T1000 (cell line): ENCODE measurements at places on chromosomes 11 and 22.

GRCh38 chr11:62805961-62806441, 761 bp upstream of the NXF1 start:
- no peak for DNase-seq

GRCh38 chr11:106384429-106384828, 307.0 kb downstream of the AASDHPPT start:
- DNase-seq = no peak

DNA sequence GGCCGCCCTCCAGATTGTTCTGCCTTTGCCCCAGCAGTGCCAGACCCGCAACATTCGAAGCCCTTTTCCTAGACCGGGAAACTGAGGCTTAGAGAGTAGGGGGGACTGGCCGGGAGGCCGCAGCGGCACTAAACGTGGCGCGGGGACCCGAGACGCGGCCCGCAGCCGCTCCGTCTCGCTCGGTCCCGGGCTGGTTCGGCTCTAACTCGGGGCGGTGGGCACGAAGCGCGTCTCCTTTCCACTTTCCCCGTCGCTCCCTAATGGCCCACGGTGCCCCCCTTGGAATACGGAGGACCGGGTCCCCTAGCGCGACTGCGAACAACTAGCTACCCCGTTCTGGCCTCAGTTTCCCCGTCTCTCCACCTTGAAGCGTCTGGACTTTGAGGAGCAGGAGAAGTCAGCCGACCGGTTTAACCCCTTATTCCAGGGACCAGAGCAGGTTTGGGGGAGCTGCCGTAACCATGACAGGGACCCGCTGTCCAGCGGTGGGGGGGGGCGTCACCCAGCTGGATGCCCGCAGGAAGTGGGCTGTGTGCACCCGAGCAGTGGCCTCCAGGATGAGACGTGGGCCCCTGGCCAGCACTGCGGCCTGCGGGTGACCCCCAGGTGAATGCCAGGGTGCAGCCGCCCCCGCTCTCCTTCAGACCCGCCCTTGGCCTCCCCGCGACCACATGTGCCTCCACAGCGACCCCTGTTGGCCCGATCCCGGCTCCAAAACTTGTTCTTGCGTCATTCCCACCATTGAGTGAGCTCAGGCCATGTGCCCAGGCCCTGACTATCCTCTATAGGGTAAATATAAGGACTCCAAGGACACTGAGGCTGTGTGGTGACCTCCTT, 1.1 kb downstream of the CDC42EP1 start:
- DNase-seq = peak; percentile 68

GRCh38 chr11:119680541-119681360, 48.2 kb downstream of the NECTIN1 start:
- DNase-seq = no peak

GRCh38 chr11:2924821-2925675, 4.2 kb downstream of the PHLDA2 start:
- no peak for DNase-seq

DNA sequence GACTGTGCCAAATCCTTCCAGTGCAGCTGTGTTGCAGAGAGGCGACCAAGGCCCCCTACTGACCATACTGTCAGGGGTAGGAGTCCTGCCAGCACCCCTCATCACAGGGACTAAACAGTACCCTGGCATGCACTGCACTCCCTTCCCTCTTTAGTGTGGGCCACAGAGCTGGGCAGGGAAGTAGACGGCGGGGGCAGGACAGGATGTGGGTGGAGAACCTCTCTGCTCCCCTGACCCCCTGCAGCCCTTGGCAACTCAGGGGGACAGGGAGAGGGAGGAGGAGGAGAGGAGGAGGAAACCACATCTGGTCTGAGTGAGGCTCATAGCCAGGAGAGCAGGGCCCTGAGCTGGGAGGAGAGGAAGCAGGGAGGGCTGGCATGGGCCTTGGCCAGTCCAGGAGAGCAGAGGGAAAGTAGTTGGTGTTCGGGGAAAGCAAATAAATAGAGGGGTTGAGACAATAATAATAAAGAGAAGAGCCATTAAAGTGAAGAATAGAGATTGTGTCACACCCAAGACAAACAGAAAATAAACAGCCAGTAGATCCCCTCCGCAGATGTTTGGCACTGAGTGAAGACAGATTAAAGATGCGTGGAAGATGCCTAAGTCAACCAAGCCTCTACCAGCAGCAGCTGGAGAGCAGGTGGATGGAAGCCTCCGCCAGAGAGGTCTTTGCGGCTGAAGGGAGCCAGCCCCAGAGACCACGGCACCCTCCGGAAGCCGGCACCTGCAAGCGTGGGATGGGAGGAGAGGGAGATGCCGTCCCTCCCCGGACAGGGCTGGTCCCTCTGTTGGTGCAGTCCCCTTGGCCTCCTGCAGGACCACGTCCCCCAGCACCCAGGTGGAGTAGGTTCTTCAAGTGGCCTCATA, 61.5 kb downstream of the RPUSD4 start:
- no peak for DNase-seq

DNA sequence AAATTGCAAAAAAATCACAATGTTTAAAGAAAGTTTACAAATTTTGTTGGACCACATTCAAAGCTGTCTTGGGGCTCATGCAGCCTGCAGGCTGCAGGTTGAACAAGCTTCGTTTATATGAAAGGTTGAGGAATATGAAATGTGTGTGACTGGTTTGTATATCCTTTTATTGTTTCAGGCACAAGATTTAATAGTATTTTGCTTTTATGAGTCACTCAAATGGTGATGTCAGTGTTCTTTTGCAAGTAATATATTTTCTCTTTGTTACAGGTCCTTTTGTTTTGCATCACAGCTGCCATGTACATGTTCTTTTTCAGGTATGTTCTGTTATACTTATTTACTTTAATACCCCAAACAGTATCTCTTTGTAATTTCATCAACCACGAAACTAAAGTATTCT, 198.6 kb downstream of the TMEM135 start:
- no peak for DNase-seq

GRCh38 chr11:65918211-65919140, at the start of gene C11orf68:
TSS of gene C11orf68 (minus strand) at chr11:65919062. CDS start at chr11:65919031, 31 bp downstream.
- no peak for DNase-seq

DNA sequence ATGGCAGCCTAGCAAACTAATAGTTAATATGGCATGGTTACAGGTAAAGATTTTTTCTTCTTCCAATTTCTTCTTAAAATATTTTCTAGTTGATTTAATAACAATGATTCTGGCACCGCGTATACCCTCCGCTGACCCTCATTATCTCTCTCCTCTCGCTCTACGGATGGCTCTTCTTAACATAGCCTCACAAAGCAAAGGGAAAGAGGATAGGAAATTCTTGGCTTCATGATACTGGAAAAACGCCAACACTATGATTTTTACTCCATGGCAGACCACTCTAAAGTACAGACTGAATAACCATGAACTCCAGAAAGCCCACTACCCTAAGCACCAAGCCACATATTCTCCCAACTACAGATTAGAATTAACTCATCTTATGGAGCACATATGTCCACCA, 6.1 kb downstream of the PI4KA start:
- DNase-seq = no peak

DNA sequence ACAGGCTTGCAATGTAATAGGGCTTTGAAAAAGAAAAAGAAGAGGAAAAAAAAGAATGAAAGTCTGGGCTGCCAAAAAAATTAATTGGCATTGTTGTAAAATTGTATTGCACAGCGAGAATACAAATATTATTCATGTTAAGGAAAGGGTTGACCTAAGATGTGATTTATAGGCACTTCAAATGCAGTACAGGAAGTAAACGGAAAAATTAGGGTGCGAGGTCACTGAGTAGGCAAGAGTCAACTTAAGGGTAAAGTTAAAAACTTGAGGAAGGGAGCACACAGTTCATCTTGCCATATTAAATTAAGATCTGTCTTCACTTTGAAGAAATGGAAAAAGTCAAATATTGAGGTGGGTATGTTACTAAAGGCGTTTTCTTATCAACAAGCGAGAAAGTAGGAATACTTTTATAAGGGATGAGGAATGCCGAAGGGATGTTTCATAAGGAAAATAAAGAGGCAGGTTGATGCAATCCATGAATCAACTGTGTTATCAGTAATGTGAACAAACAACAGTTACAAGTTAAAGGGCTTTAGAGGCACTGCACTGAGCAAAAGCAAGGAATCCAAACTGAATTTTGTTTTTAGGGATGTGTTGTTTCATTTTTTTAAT, 123.0 kb downstream of the WT1 start:
- no peak for DNase-seq

- DNase-seq = no peak
Measured at GRCh38 chr11:121188776-121189175, 87.7 kb downstream of the TECTA start.

GRCh38 chr22:33851240-33851639, 69.0 kb downstream of the LARGE1 start:
- no peak for DNase-seq

DNA sequence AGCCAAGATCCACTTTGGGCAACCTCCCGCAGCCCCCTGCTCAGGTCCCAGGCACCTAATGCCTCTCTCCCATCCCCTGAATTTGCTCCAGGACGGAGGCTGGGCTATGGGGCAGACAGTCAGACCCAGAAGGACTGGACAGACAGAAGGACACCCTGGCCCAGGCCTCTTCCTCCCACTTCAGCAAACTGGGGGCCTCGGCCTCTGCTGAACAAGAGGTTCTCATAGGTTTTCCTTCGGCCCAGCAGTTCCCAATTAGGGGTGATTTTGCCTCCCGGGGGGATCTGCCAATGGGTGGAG, 3.7 kb downstream of the SPI1 start:
- no peak for DNase-seq

GRCh38 chr22:26529345-26529744, 17.1 kb upstream of the TFIP11 start:
- DNase-seq = no peak

DNA sequence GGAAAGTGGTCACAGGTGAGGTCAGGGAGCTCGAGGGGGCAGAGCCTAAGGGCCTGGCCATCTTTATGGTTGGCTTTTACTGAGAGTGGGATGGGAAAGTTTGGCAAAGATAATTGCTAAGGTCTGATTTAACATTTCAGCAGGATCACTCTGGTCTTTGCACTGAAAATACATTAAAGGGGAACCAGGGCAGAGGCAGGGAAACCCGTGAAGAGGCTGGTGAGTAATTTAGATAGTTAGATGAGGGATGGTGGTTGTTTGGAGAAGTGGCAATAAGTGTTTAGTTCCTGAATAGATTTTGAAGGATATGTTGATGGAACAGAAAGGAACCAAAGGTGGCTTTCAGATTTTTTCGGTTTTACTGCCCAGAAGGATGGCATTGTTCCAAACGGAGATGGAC, 50.8 kb downstream of the SCN3B start:
- no peak for DNase-seq

DNA sequence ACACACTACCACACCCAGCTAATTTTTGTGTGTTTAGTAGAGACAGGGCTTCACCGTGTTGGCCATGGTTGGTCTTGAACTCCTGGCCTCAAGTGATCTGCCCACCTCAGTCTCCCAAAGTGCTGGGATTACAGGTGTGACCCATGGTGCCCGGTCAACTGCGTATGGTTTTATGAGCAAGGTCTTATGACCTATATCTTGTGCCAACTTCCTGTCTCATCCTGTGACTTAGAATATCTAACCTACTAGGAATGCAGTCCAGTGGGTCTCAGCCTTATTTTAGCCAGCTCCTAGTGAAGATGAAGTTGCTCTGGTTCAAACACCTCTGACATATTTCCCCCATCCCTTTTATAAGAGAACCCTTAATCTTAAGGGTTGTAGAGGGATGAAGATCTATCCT, 66.1 kb upstream of the OR5AN1 start:
- DNase-seq = no peak

DNA sequence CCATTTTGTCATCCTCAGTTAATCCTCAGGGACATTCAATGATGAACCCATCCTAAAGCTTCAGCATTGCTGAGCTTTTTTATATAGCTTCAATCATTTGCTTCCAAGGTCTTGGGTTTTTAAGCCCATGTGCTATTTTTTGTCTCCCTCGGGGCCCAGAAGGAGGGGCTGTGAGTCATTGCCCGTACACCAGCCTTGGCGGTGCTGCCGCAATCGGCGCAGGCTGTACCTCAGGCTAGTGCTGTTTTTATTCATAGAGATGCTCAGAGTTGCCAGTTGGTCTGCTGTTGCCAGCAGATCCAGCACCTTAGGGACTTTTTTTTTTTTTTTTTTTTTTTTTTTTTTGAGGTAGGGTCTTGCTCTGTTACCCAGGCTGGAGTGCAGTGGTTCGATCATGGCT, 35.5 kb downstream of the ACO2 start:
- peak; percentile 50 for DNase-seq

- DNase-seq = no peak
Measured at GRCh38 chr11:61121192-61121831, 19.0 kb downstream of the CD5 start.

DNA sequence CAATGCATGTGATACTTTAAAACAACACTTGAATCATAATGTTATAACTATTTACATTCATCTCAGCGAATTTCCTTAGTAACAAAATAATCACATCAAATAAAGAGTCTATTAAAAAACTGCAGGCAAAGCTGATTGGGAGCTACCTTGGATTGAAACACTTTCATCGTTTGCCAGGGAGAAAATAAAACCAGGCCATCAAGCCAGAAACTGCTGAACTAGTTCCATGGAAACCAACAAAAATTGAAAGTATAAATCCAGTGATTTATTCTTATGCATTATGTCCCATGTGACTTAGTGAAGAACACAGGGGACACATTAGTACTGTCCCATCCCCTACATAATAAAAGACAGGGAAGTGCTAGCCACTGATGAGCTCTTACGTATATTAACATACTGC, 21.7 kb downstream of the SLC35F2 start:
- DNase-seq = no peak

GRCh38 chr11:60871378-60872061, 4.2 kb downstream of the ZP1 start:
- no peak for DNase-seq

- DNase-seq = no peak
Measured at GRCh38 chr11:71996946-71997345, 1.8 kb upstream of the IL18BP start.

GRCh38 chr11:104105155-104105554, 58.8 kb downstream of the PDGFD start:
- no peak for DNase-seq

- no peak for DNase-seq
Measured at GRCh38 chr22:46004105-46004866, 27.3 kb upstream of the WNT7B start.

- DNase-seq = no peak
Measured at GRCh38 chr11:115665958-115666357, 161.7 kb upstream of the CADM1 start.

DNA sequence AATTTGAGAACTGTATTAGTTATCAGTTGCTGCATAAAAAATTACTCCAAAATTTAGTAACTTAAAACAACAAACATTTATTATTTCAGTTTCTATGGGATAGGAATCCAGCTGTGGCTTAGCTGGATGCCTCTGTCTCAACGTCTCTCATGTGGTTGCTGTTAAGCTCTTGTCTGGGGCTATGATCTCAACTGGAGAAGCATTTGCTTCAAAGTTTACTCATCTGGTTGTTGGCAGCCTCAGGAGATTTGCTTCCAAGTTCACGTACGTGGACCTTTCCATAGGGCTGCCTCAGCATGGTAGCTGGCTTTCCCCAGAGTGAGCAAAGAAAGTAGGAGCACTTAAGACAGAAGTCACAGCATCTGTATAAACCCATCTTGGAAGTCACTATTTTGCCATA, 144.9 kb upstream of the SESN3 start:
- DNase-seq = no peak

DNA sequence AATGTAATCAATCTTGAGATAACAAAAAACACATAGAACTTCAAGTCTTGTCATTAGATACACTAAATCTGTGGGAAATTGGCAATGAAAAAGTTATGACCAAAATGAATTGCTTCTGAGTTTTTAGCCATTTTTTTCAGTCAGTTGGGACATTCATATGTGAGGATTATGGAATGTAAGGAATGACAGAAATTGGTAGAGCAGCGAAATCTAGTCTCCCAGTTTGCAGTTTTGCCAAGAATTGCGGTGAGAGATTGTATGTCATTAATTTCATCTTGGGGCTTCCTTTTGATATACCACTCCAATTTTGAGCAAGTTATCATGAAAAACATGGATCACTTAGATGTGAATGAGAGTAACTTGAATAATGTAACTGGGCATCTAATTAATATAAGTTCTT, 49.9 kb downstream of the SIK2 start:
- no peak for DNase-seq
